ENCODE measurements at places on chromosomes 13 and 19.

DNA sequence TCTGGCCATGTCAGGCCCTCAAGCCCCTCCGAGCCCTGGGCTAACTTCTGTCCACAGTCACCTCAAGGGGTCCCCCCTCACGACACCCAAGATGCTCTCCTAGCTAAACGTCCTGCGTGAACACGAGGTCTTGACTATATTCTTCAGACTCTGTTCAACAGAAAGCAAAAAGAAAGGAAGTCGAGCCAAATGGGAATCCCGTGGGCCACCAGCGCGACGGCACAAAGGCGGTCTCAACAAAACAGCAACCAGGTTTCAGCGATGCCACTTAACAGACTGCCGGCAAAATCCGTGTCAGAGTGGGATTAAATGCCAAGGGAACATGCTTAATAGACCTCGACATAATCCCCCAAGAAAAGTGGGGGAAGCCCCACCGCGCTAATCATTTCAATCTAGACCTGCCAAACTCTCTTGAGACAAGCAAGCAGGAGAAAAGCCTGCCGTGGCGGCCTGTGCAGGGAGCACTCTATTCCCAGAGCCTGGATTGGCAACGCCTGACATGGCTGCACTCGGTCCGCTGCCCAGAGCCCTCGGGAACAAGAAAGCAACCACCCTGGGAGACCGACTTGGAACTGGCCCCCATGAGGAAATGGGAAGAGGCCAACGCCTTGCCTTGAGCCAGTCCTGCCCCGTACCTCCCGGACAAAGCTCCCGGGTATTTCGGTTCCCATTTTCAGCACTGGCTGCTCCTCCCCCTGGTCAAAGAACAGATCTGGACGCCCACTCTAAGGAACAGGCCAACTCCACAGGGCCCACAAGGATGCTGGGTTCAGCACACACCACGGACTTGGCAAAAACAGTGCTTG lies 16.0 kb downstream of the ZC3H4 start:
- no peak for DNase-seq

DNA sequence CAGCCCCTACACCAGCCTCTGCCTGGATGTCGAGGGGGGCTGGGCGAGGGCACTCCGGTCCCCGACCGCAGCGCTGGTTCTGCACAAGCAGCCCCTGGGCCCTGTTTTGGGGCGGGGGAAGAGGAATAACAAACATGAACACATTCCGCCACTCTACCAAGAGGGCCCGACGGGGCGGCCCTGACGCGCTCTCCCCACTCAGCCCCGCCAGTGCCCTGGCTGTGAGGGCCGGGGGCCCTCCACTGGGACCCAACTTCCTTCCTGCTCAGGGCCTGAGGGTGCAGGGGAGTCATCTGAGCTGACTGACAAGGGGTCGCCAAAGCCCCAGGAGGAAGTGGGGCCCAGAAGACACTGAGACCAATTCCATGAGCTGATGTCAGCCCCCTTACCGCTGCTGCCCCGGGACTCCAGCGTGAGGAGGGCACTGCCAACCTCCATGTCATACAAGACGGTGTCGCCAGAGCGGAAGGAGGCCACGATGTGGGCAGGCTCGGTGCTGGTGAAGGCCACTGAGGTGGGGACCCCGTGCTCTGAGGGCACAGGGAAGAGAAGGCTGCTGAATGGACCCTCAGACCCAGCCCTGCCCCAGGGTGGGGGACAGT lies 5.6 kb upstream of the PRKD2 start:
- DNase-seq, result no peak

DNA sequence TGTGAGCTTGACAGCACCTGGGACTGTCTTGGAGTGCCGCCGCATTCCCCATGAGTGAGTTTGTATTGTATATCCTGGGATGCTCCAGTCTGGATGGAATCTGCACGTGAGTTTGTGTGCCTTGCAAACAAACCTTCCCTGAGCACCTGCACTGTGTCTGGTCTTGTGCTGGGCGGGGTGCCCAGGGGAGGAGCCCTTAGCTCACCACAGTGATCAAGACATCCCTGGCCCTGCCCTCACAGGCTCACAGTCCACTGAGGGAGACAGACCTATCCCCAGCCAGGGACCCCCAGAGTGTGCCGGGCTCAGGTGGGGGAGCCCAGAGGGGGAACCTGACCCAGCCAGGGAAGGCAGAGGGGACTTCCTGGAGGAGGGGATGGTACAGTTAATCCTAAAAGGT lies 1.7 kb upstream of the BCAM start:
- no peak for DNase-seq

DNA sequence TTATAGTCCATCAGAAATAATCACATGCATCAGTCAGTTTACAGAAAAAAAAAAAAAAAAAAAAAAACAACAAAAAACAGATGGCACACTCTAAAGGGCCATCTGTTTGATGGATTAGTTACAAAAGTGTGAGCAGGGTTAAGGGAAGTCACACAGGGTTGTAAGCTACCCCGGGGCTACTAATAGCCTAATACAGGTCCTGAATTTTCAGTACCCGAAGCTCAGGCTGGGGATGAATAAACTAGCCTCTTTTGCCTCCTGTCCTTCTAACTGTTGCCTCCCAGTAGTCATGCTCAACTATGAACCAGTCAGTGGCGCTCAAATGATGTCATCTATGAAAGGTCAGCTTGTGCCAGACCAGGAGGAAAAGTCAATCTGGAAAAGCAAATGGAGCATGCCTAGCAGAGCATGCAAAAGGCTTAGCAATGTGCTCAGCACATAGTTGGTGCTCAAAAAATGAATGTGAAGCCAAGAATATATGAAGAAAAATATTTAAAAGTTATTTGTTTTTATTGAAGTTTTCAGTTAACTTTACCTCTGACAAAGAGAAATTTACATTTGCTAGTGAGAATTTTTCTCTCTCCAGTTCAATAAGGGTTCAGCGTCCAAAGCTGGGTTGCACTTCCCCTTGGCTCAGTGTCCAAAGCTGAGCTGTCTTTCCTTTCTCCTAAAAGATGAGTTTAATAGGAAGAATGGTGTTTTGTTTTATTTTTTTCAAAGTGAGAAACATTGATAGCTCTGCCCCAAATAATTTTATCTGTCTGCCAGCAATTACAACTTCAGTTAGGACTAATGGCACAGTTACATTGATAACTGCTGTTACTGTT lies 30.8 kb upstream of the LRCH1 start:
- no peak for DNase-seq

- peak; percentile 65 for DNase-seq
Observed at GRCh38 chr19:47848823-47849473, 10.1 kb upstream of the TPRX2 start.
